ENCODE measurements at places on chromosomes 1 and 21. TPM values are rescaled to one million over a fixed set of nuclear protein-coding genes. Genes with fewer than 3 reads are reported as not detected.

PROX1 gene
- total RNA-seq = not detected

ATP1B1 gene
- 25.0 TPM for total RNA-seq

RXFP4 gene
- total RNA-seq = not detected

RHOU gene
- 1.6 TPM for total RNA-seq

EVA1C gene
- 8.3 TPM for total RNA-seq

OR6N1 gene
- not detected for total RNA-seq

IARS2 gene
- 26.7 TPM for total RNA-seq

FBXO42 gene
- total RNA-seq = 22.0 TPM

KRTAP20-4 gene
- not detected for total RNA-seq

NCAM2 gene
- total RNA-seq = not detected

- no peaks in the 10 kb centered on the region for H3K27me3 ChIP-seq
- no peak overlapping the region for H3K4me3 ChIP-seq
- no peak overlapping the region for H3K27ac ChIP-seq
- no peak for DNase-seq
These were observed 12.0 kb downstream of the CAPN2 start for GRCh38 chr1:223724376-223724775.

- H3K36me3 ChIP-seq = peaks cover 2% of the 10 kb centered on the region
- no peaks in the 10 kb centered on the region for H3K4me1 ChIP-seq
- H3K27me3 ChIP-seq = no peaks in the 10 kb centered on the region
- DNase-seq = no peak
- H3K4me3 ChIP-seq = no peak overlapping the region
- no peak overlapping the region for H3K27ac ChIP-seq
These were observed 91.1 kb downstream of the NPHP4 start for GRCh38 chr1:5901150-5901549.

- no peaks in the 10 kb centered on the region for H3K36me3 ChIP-seq
- H3K4me3 ChIP-seq = no peak overlapping the region
- no peaks in the 10 kb centered on the region for H3K4me1 ChIP-seq
These were observed 7.1 kb upstream of the DDX59 start for GRCh38 chr1:200676829-200677228.

- H3K36me3 ChIP-seq = no peaks in the 10 kb centered on the region
- H3K4me3 ChIP-seq = no peak overlapping the region
- DNase-seq = peak; percentile 72
- H3K4me1 ChIP-seq = no peaks in the 10 kb centered on the region
- no peak overlapping the region for H3K27ac ChIP-seq
- no peaks in the 10 kb centered on the region for H3K27me3 ChIP-seq
These were observed 33.5 kb upstream of the C1orf53 start for GRCh38 chr1:197868751-197869489.

- peaks cover 11% of the 10 kb centered on the region for H3K27me3 ChIP-seq
- no peaks in the 10 kb centered on the region for H3K4me1 ChIP-seq
- H3K4me3 ChIP-seq = no peak overlapping the region
- H3K36me3 ChIP-seq = no peaks in the 10 kb centered on the region
- no peak for DNase-seq
These were observed 28.0 kb upstream of the VANGL1 start for GRCh38 chr1:115613767-115614166.

DNA sequence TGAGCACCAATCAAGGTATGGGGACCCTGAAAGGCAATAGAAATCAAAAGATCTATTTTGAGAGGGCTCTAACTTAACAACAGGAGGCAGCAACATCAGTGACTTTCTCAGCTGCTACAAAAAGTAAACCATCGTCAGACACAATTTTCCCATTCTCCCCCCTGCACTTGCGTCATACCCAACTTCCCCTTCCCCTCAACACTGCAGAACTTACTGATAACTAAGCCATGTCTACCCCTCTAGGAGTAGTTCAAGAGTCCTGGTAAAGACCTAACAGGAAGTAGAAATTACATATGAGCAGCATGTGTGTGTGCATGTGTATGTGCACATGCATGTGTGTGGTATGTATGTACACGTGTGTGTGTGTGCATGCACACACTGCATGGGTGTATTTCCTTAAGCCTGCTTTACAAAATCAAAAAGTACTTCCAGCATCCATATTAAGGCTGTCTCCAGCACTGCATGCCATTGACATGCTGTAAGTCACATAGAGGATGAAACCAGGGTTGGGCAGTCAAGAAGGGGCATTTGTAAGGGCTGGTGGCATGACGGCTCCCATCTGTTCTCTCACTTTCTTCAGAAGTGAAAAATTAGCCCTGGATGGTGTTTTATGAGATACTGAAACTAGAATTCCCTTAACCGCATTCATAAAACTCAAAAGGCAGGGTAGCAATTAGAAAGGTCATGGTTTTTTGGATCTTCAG lies 460.1 kb upstream of the RUNX1 start:
- peaks cover 13% of the 10 kb centered on the region for H3K4me1 ChIP-seq
- no peaks in the 10 kb centered on the region for H3K27me3 ChIP-seq
- H3K36me3 ChIP-seq = no peaks in the 10 kb centered on the region
- no peak overlapping the region for H3K4me3 ChIP-seq
- no peak overlapping the region for H3K27ac ChIP-seq

DNA sequence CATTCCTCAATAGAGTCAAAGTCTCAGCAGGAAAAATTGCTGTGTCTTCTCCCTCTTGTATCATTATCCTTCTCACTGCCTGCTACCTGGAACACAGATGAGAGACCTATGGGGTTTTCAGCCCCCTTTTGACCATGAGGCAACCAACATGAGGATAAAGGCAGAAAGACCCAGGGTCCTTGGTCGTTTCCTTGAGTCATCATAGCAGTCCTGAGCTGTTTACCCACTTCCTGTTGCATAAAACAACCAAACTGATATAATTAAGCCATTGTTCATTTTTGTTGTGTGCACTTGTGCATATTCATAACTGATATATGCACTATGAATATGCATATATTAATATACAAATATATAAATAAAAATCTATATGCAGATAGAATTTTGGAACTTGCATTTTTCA lies 188.3 kb upstream of the MAP1LC3C start:
- H3K36me3 ChIP-seq = no peaks in the 10 kb centered on the region
- no peaks in the 10 kb centered on the region for H3K27me3 ChIP-seq
- DNase-seq = no peak
- H3K4me1 ChIP-seq = no peaks in the 10 kb centered on the region

- peak overlapping the region; percentile 81 for H3K4me3 ChIP-seq
- peak overlapping the region; percentile 67 for H3K27ac ChIP-seq
- peaks cover 26% of the 10 kb centered on the region for H3K36me3 ChIP-seq
- peak; percentile 83 for DNase-seq
- H3K4me1 ChIP-seq = peaks cover 14% of the 10 kb centered on the region
These were observed 59.8 kb upstream of the MORC3 start for GRCh38 chr21:36260030-36260787.

DNA sequence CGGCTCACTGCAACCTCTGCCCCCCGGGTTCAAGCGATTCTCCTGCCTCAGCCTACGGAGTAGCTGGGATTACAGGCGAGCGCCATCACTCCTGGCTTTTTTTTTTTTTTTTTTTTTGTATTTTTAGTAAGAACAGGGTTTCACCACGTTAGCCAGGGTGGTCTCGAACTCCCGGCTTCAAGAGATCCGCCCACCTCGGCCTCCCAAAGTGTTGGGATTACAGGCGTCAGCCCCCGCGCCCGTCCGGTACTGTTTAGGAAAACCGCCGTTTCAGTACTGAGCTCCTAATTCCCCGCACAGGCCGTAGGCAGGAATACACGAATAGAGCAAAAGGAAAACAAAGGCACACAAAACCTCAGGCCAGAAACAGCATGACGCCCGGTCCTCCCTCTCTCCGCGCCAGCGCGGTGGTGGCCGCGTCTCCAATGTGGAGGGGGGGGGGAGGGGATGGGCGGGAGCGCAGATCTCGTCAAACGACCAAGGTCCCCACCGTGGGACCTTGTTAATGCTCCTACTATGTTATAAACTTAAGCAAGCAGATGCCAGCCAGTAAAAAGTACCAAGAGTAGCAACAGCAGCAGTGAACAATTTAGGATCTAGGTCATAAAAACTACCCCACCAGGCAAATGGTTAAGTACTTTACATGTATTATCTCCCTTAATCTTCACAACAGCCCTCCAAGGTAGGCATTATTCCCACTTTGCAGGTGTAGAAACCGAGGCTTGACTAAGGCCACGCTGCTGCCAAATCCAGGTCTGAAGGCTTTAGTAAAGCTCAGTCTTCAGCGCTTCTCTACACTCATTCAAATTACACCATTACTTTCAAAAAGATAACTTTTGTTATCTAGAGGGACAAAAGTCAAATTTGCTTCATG lies 648 bp upstream of the ADAR start:
- peak overlapping the region; percentile 95 for H3K27ac ChIP-seq
- no peaks in the 10 kb centered on the region for H3K27me3 ChIP-seq
- peaks cover 13% of the 10 kb centered on the region for H3K36me3 ChIP-seq
- no peak for DNase-seq

DNA sequence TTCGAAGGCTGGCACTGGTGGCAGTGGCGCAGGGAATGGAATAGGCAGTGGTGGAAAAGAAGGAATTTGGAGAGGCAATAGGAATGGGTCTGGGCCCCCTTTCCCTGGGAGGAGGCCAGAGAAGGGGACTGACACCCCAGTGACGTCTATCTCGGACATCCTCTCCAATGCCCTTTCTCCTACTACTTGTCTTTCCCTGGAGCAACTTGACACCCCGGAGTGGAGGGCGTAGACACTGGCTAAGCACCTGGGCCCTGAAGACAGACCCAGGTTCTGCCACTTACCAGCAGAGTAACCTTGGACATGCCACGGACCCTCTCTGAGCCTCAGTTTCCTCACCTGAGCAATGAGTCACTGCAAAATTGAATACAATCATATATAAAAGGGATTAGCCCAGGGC lies 86.8 kb downstream of the CAMK2N1 start:
- H3K36me3 ChIP-seq = no peaks in the 10 kb centered on the region
- H3K27ac ChIP-seq = no peak overlapping the region
- peaks cover 8% of the 10 kb centered on the region for H3K27me3 ChIP-seq
- H3K4me3 ChIP-seq = no peak overlapping the region
- no peaks in the 10 kb centered on the region for H3K4me1 ChIP-seq

DNA sequence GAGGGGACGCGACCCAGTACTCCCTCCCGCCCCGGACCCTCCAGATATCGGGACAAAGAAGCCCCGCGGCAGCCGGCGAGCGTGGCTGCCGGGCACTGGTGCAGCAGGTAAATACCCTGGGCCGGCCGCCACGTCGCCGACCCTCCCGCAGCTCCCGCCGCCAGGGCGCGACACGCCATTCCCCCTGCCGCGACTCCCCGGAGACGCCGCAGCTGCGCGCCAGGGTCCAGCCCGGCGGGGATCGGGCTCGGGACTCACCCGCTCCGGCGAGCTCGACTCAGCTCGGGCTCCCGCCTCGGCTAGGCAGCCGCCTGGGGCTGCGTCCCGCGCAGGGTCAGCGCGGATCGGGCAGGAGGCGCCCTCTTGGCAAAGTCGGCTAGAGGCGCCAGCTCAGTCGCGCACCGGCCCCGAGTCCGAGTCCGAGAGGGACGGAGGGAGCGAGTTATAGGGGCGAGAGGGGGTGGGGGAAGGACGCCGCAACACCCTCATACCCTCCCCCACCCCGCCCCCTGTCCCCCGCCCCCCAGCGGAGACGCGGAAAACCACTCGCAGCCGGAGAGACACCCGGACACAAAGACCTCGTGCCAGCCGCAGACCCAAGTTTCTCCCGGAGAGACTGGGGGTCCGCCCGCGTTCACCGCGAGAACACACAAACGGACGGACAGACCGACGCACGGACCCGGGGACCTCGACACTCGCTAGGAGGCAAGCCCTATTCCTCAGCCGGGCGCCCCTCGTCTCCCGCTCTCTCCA lies 985 bp downstream of the SYT6 start:
- DNase-seq = no peak
- H3K27me3 ChIP-seq = peaks cover 17% of the 10 kb centered on the region
- H3K27ac ChIP-seq = no peak overlapping the region
- no peak overlapping the region for H3K4me3 ChIP-seq
- H3K4me1 ChIP-seq = peaks cover 19% of the 10 kb centered on the region

DNA sequence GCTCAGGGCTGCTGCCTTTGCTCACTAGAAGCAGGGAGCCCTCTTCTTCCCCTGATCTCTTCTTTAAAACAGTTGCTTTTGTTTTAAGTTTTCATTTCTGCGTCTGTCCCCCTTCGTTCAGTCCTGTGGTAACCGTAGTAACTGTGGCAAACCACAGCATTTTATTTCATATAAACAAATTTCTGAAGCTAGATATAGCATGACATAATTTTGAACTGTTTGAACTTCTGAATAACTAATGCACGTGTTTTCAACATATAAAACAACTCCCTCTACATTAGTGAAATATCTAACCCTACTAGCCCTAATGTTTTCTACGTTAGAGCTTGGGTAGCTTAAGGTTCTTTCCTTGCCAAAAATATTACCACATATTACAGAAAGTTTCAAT lies 104.6 kb downstream of the DISP1 start:
- H3K36me3 ChIP-seq = peaks cover 3% of the 10 kb centered on the region
- DNase-seq = no peak
- no peaks in the 10 kb centered on the region for H3K4me1 ChIP-seq
- no peak overlapping the region for H3K27ac ChIP-seq
- no peak overlapping the region for H3K4me3 ChIP-seq

DNA sequence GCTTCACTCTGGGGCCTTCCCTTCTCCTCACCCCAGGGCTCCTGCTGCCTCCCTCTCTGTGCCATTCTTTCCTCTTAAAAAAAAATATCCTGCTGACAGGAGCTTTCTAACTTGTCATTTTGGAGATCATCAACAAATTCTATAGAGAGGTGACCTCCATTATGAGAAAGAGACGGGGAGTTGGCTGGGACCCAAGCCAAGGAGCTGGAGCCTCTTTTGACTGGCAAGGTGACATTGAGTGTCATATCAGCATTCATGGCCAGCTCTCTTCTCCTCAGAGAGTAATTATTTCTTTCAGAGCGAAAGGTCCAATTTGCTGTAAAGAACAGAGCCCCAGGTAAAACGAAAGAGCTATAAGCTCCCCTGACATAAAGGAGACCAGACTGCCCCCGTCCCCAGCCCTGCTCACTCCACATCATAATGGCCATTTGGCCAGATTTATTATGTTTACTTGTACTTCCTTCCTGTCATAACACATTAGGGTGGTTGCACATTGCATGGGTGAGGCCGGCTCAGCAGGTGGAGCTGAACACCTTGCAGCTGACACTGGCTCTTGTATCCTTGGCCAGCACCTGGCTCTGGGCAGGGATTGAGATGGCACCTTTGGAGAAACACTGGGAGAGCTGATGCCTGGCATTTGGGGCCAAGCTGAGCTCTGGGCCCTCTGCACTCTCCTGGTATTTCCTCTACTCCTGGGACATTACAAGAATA lies 404.0 kb upstream of the VAMP3 start:
- H3K4me3 ChIP-seq = no peak overlapping the region
- H3K36me3 ChIP-seq = no peaks in the 10 kb centered on the region
- H3K27me3 ChIP-seq = no peaks in the 10 kb centered on the region
- DNase-seq = no peak
- no peaks in the 10 kb centered on the region for H3K4me1 ChIP-seq
- no peak overlapping the region for H3K27ac ChIP-seq

GRCh38 chr1:36463803-36464604 lies at the start of gene MRPS15:
TSS of gene MRPS15 (minus strand) at chr1:36464384. CDS start at chr1:36464275, 109 bp downstream.
- H3K4me3 ChIP-seq = peak within 1 kb of the TSS; percentile 90
- peaks cover 19% of the 10 kb centered on the region for H3K4me1 ChIP-seq
- H3K27ac ChIP-seq = peak within 1 kb of the TSS; percentile 90
- H3K27me3 ChIP-seq = no peaks in the 10 kb centered on the region

Data from CD4-positive, CD25-positive, alpha-beta regulatory T cell (primary cell).